Right ventricle myocardium superior (tissue), 1 donor: ENCODE measurements at places on chromosomes 2 and 18.

GRCh38 chr2:42048299-42049220, 739 bp downstream of the PKDCC start:
- DNase-seq, result peak; percentile 59

GRCh38 chr18:54964741-54965140, 5.5 kb upstream of the CCDC68 start:
- no peak for DNase-seq

- peak; percentile 12 for DNase-seq
These were observed 11.5 kb downstream of the DNMT3A start for GRCh38 chr2:25330273-25330672.

GRCh38 chr2:4507661-4508060, 804.3 kb downstream of the DCDC2C start:
- no peak for DNase-seq

GRCh38 chr18:5891854-5892215, 3.5 kb downstream of the TMEM200C start:
- no peak for DNase-seq

DNA sequence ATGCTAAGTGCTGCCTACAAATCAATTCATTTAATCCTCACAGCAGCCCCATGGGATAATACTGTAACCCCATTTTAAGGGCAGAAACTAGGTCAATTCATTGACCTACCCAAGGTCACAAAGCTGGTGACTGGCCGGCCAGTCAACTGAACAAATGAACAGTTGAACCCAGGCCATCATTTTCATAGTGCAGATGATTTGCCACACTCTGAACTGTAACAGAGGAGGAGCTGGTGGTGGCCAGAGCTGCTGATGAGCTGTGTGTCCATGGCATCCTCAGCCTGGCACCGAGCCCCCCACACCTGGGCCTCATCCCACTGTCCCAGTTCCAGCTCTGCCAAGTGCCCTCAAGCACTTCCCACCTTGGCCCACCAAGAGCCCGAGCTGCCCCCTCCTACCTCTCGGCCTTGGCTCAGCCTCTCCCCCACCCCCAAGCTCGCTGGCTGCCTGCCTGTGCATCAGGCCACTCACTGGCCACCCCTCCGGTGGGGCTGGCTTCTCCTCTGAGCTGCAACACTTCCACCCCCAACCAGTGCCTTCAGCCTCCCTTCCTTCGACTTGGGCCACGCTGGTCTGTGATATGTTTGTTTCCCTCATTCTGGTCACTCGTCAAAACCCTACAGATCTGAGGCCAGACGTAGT, 58.4 kb downstream of the ATOH8 start:
- no peak for DNase-seq
